ENCODE measurements at places on chromosomes 12 and 14.
A peak's percentile ranks its signal among the peaks of the same experiment; 100 is the strongest.

GRCh38 chr12:12817616-12818015, 4.5 kb downstream of the DDX47 start:
- DNase-seq, result no peak

DNA sequence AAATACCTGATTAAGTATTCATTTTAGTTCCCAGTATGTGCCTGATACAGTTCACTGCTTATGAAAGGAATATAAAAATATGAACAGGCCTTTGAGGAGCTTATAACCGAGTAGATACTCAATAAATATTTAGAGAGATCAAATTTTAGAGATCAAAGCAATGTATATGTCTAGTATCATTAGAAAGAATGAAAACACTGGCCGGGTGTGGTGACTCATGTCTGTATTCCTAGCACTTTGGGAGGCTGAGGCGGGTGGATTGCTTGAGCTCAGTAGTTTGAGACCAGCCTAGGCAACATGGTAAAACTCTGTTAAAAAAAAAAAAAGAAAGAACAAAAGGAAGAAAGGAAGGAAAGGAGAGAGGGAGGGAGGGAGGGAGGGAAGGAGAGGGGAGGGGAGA, 113.2 kb upstream of the EEA1 start:
- DNase-seq, result no peak

- DNase-seq, result no peak
Observed at GRCh38 chr12:44078273-44078672, 242.4 kb downstream of the TMEM117 start.

GRCh38 chr14:100285021-100285912, 21.0 kb downstream of the SLC25A29 start:
- no peak for DNase-seq

GRCh38 chr12:89765959-89766824, 57.6 kb upstream of the ATP2B1 start:
- no peak for DNase-seq

DNA sequence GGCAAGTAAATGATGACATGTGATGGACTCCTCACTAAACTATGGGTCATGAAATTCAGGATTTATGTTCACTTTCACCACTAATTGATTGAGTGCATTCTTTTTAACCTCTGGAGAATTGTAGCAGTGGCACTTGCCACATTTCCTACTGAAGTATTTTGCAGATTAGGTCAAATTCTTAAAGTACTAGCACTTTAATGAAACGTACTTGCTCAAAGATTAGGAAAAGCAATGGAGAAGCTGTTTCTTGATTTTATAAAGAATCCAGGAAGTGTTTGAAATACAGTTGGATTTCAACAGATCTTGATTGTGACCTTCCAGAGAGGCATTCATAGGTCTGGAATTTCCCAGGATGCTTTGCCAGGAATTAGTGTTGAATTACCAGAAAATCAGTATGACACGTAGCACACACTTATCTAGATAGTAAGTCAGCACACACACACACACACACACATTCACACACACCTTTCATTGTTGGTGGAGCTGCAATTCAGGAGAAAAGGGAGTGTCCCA, 162.6 kb downstream of the MYRFL start:
- no peak for DNase-seq

- DNase-seq, result no peak
Observed at GRCh38 chr12:49296034-49296835, 1.3 kb downstream of the PRPH start.

DNA sequence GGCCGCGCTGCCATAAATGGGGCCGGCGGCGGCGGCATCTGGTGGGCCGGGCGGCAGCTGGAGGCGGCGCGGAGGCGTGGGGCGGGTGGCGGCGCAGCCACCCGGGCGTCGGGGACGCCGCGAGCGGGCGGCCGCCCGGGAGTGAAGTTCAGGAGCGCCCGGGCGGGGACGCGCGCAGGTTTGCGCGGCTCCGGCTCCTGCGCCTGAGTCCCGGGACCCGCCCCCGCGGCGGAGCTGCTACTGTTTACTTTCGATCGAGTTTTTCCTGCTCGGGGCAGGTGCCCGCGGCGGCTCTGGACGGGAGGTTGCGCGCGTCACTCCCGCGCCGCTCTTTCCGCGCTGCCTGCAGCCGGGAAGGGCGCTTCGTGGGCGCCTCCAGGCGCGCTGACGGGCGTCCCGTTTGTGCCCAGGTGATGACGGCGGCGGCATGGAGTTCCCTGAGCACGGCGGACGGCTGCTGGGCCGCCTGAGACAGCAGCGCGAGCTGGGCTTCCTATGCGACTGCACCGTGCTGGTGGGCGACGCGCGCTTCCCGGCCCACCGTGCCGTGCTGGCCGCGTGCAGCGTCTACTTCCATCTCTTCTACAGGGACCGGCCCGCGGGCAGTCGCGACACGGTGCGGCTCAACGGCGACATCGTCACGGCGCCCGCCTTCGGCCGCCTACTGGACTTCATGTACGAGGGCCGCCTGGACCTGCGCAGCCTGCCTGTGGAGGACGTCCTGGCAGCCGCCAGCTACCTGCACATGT, at the start of gene ZBTB42:
Gene ZBTB42, plus strand, starts transcription at position 331 of the 749 bp plus-strand sequence. Its CDS starts 97 bp downstream, at position 428.
- DNase-seq, result peak; percentile 34

- DNase-seq, result no peak
Observed at GRCh38 chr12:118900993-118901392, 80.3 kb upstream of the SRRM4 start.

DNA sequence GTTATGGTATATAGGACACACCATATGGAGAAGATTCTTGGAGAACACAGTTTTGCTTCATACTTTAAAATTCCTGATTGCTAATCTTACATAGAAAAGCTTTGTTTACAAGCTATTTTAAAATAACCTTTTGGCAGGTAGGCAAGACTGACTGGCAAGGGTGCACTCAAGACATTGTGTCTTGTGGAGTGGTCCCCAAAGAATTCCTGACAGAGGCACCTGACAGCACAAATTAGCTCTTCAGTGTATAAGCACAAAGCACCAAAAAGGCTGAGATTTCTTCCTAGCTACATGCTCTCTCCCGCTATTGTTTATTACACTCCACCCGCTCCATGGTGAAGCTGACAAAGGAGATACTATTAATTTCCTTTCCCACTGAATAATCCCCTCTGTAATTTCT, 139.4 kb downstream of the MON2 start:
- DNase-seq, result no peak

- DNase-seq, result no peak
Observed at GRCh38 chr14:106080922-106081321, 554.5 kb downstream of the TMEM121 start.

GRCh38 chr14:20603813-20604690, 12.9 kb upstream of the RNASE12 start:
- no peak for DNase-seq

GRCh38 chr12:34297790-34298164, 275.5 kb downstream of the ALG10 start:
- DNase-seq, result no peak

- DNase-seq, result no peak
Observed at GRCh38 chr14:58730792-58731464, 93.2 kb downstream of the DACT1 start.

- peak; percentile 67 for DNase-seq
Observed at GRCh38 chr14:60656686-60657455, 7.6 kb upstream of the SIX1 start.

GRCh38 chr12:28227251-28227650, 37.0 kb downstream of the CCDC91 start:
- DNase-seq, result no peak

DNA sequence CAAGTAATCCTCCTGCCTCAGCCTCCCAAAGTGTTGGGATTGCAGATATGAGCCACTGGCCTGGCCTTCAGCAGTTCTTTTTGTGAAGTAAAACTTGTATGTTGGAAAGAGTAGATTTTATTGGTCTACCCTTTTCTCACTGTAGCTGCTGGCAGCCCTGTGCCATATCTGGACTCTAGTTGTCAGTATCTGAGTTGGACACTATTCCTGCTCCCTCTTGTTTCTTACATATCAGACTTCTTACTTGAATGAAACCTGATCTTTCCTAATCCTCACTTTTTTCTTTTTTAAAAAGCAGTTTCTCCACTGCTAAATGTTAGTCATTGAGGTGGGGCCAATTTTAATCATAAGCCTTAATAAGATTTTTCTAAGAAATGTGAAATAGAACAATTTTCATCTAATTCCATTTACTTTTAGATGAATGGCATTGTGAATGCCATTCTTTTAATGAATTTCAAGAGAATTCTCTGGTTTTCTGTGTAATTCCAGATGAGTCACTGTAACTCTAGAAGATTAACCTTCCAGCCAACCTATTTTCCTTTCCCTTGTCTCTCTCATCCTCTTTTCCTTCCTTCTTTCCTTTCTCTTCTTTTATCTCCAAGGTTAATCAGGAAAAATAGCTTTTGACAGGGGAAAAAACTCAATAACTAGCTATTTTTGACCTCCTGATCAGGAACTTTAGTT, 88.7 kb downstream of the APAF1 start:
- no peak for DNase-seq

DNA sequence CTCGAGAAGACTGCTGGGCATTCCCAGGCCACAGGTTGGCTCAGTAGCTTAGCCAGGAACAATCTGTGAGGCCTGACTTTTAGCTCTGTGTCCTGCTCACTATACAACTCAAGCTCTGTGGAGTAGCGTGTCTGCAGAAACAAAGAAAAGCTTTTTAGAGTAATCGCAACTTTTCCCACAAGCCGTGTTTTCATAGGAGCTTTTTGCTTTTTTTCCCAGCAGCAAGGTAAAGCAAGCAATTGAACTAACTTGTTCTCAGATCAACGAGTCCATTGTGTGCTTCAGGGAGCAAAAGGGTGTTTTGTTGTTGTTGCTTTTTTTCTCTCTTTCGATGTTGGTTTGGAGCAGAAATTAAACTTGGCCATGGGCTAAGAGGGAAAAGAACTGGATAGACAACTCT, 97.3 kb upstream of the BCL2L14 start:
- DNase-seq, result no peak

- DNase-seq, result no peak
Observed at GRCh38 chr14:24263848-24264247, 871 bp upstream of the TGM1 start.

GRCh38 chr12:94618995-94619695, 31.2 kb downstream of the TMCC3 start:
- DNase-seq, result no peak

GRCh38 chr12:78799649-78800048, 64.9 kb upstream of the SYT1 start:
- DNase-seq, result no peak

- no peak for DNase-seq
Observed at GRCh38 chr12:8899830-8900229, 14.5 kb upstream of the PHC1 start.

- no peak for DNase-seq
Observed at GRCh38 chr12:6407236-6407954, 23.4 kb downstream of the LTBR start.

DNA sequence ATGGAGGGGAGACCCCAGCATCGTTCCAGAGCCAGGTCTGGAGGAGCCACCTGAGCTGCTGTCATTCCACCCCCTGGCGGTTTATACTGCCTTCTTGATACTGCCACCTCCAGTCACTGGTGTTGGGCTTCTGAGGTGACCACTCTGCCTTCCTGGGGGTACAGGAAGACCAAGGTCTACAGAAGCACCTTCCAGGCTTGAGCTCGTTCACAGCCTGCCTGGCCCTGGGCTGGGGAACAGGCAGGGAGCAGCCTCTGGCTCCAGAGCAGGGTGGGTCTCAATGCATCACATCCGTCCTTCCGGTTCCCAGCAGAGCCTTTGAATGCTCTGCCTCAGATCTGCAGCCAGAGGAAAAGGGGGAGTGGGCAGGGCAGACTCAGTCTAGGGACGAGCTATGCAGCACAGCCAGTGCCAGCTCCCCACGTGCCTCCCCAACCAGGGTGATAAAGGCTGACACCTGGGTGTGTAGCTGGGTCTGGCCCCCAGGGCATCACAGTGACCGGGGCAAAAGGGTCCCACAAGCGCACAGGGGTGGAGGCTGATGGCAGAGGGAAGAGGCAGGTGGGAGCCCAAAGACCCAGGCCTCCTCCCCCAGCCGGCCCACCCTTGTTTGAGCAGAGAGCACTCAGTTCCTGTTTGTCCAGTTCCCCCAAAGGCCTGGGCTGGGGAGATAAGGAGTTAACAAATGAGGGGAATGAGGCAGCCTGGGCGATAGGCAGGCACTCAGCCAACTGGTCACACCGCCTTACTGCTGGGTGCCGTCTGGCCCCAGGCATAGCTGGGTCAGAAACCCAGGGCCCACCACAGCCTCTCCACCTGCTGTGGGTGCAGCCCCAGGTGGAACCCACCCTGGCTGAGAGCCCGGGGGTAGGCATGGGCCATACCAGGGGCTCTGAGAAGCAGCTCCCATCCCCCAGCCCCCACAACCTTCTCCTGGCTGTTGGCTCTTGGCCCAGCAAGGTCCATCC, 17.1 kb downstream of the DEGS2 start:
- DNase-seq, result no peak

DNA sequence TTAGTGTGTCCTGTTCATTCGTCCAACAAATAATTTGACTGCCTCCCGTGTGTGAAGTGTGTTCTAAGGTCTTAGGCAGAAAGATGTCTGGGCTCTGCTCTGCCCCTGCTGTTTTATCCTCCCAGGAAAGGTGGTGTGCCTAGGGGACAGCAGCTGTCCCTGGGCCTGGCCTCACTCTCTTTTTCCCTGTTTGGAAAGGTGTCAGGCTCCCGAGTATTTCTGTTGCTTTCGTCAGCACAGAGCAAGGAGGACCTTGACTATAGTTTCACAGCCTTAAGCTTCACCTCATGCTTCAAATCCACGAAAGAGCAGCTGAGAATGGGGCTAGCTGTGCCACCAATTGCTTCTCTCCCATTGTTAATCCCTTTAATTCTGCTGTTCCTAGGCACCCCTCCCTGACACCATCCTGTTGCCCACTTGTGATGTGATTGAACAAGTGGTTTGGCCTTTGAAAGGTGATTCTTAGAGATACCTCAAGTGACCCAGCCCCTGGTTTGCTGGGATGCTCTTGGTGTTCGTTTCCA, 54.2 kb downstream of the TGFB3 start:
- no peak for DNase-seq

GRCh38 chr12:105352940-105353635, 22.6 kb downstream of the C12orf75 start:
- DNase-seq, result peak; percentile 13

DNA sequence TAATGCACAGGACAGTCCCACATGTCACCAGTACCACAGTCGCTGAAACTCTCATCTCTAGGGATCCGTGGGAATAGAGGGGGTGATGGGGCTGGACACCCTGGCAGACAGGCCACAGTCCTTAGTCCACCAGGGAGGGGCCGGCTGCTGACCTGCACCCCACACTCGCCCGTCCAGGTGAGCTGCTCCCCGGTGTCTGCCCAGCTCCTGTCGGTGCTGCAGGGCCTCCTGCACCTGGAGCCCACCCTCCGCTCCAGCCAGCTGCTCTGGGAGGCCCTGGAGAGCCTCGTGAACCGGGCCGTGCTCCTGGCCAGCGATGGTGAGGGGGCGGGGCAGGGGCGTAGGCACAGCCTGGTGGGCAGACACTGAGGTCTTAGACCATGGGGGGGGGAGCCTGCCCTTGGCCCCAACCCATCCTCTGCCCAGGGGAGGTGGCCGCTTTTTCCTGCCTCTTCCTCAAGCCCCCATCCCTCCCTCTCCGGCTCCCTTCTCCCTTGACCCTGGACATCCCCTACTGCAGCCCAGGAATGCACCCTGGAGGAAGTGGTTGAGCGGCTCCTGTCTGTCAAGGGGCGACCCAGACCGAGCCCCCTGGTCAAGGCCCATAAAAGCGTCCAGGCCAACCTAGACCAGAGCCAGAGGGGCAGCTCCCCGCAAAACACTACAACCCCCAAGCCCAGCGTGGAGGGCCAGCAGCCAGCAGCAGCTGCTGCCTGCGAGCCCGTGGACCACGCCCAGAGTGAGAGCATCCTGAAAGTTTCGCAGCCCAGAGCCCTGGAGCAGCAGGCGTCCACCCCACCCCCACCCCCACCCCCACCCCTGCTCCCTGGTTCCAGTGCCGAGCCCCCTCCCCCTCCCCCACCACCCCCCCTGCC, 17.1 kb upstream of the ADSS1 start:
- no peak for DNase-seq

Measured in gastrocnemius medialis (tissue), 4 donors.